SIG-M5 (cell line): ENCODE measurements at places on chromosomes 12 and 14.

DNA sequence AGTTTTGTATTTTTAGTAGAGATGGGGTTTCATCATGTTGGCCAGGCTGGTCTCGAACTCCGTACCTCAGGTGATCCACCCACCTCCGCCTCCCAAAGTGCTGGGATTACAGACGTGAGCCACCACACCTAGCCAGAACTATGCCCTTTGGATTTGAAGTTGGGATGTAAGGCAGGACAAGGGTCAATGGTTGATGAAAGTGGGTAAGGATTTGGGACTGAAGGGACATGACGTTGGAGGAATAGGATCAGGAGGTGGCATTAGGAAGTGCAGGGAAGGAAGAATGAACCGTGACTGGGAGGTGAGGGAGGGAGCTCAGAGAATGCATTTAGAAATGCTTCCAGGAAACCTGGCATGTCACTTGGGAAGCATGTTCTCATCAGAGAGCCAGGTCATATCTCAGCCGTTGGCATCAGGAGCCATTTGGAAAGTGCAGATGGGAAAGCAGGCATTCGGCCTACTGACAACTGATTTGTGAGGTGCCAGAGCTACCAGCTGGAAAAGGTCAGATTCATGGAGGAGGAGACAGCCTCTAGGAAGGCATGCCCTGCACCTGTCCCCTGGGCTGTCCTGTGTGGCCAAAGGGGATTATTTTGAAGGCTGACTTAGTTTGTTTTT is 2.2 kb downstream of the CRADD start:
- no peak for DNase-seq

DNA sequence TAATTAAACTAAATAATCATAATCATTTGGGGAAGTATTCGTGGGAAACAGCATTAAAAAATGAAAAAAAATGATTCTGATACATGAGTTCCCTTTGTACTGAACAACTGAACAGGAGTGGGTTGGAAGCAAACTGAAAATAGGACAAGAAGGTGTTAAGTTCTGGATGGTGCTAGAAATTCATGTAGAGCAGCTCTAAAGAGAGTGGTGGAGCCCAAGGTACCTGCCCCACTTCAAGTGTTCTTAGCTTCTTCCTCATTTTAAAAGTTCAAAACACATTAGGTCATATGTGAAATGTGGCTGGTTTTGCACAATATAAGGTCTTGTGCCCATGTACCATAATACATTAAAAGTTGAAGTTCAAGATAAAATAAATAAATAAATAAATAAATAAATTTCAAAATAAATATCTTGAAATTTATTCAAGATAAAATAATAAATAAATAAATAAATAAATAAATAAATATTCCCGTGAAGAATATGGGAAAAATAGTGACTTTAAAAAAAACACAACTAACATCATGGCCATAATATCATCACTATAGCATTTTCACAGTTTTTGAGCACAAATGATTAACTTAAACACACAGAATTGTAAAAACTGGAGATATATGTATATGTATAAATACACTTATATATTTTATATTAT is 191.5 kb upstream of the PRKD1 start:
- no peak for DNase-seq

DNA sequence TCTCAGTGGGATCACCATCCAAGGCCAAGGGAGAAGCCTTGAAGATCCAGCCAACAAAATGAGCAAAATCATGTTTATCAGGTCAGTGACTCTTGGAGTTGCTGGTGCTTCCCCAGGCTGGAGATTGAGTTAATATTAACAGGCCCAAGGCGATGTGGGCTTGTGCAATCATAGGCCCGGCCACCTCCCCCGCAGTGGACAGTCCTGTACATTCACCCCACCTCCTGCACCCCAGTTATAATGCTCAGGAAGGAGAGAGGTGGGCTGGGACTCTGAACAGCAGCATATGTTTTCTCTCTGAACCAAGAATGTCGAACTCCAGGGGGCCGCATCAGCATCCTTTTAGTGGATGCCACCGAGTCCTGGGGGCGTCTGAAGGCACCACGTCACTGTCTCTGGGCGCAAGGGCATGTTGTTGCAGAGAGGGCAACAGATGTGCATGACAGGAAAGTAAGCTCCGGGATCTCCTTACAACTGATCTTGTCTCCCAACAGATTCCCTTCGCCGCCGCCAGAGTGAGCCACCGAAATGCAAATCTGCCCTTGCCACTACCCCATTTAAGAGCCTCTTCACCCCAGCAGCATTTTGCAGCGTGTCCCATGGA is 32.2 kb upstream of the SERPINA6 start:
- DNase-seq = no peak

DNA sequence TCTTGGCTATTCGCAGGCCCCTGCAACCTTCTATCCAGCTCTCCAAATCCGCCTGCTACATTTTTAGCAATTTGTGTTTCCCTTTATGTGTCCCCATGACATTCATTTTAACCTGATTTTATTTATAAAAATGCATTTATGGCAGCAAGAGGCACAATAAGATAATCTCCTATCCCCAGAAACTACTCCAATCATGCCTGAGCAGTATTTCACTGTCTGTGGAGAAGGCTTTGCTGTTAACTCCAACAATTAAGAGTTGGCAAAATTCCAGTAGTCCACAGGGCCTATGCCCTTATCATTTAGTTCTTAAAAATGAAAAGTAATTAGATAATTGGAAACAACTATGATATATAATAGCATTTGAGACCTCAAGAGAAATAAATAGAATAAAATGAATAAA is 462.4 kb downstream of the TRHDE start:
- DNase-seq = no peak

- no peak for DNase-seq
Measured at GRCh38 chr12:19306366-19306765, 132.9 kb upstream of the AEBP2 start.

DNA sequence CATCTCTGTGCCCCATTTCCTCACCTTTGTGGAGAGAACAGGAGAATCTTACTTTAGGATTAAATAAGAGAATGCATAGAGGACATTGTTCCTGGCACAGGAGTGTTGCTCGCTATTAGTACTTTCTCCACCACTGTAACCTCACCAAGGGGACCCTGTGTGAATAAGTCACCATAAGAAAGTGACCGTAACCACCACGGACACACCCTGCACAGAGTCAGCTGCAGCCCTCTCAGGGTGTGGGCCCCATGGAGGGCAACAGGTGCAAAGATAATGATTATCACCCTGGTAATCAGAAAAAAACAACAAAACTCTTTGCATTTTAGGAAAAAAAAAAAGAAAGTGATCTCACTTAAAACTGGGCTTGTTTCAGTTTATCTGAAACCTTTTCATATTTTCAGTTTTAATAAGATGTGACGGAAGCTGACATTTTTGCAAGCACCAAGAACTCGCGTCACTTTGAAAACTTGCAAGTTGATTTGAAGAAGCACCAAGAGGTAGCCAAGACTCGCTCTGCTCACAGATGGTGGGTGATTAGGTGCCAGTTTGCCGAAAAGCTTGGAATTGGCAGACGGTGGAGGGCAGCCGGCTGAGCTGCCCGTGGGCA is 87.0 kb upstream of the VRK1 start:
- no peak for DNase-seq
